ENCODE measurements at places on chromosomes 6 and 20. TPM values are rescaled to one million over a fixed set of nuclear protein-coding genes. Genes with fewer than 3 reads are reported as not detected.

DNA sequence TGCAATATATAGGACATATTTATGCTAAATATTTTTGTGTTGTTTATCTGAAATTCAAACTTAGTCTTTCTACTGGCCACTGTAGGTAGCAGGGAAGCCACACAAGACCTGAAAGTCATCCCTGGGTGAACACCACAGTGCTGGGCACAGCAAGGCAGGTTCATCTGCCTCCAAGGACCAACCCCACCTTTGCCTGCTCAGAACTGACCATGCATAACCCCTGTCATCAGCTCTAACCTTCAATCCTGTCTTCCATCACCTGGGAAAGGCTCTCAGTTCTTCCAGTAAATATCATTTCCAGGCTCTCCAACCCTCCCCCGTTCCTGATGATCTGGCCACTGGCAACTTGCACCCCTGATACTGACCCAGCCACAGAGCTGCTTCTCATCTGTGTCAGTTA is 32.7 kb upstream of the CST7 start:
- no peak for DNase-seq

DNA sequence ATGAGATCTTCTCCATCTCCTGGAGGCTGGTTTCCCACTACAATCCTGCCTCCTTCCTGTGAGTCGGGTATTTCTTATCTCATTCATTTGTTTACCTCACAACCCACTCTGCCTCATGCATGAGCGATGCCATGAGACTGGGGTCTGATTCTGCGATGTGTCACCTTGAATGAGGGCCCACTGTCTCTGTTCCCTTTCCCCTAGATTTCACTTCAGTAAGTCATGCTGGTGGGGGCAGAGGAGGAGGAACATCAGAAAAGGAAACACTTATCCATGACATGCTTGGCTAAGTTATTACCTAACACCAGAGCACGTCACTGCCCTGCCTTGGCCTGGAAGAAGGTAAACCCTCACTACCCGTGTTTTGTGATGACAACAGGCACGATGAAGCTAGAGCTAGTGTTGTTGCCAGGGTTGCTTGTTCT is 337.4 kb upstream of the PRDM1 start:
- DNase-seq: no peak

CEP43 gene
- 33.4 TPM for total RNA-seq

GRCh38 chr6:32170294-32170693 is 5.6 kb downstream of the AGPAT1 start:
- DNase-seq: no peak

GRCh38 chr20:16672299-16672698 is 57.5 kb upstream of the SNRPB2 start:
- DNase-seq: no peak

DNA sequence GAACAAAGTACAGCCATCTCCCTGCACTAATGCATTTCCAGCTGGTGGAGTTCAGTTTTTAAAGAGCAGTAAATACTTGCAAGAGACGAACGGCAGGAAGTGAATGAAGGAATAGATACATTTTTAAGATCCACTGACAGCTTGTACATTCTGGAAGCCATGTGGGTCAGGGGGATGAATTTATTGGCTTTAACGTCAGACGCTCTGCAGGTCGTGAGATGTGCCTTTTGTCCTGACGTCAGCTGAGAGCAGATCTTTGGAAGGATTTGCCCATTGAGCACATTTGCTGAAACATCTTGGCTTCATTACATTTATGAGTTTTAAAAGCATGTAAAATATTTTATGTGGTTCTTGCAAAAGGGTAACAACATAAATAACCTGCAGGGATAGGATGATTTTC is 29.5 kb upstream of the SALL4 start:
- DNase-seq: no peak

NKAIN2 gene
- total RNA-seq: 1.2 TPM

GRCh38 chr6:129695373-129696027 is 14.5 kb downstream of the ARHGAP18 start:
- no peak for DNase-seq

DNA sequence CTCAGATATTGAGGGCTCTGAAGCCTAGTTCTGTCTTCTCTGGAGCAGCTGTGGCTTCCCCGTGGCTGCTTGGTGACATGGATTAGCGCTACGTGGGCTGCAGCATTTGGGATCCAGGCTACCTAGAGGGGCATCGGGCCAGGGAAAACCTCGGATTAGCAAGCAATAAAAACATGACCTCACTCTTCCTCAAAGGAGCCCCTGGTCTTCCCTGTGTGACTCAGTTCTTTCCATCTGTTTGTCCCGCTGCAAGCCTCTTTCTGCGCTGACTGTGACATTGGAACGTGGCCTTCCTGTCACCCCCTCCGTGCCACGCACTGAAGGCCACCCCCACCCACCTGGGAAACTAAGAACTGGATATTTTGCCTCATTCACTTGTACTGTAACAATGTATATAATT is 3.6 kb downstream of the MRGBP start:
- DNase-seq: no peak

DNA sequence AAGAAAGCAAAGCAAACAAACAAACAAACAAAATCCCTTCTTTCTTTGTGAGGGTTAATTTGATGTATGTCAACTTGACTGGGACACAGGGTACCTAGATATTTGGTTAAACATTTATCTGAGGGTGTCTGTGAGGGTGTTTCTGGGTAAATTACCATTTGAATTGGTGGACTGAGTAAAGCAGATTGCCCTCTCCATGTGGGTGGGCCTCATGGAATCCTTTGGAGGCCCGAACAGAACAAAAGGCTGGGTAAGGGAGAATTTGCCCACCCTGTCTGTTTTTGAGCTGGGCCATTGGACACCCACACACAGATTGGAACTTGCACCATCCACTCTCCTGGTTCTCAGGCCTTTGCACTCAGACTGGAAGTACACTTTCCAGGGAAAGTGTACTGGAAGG is 628.8 kb upstream of the CITED2 start:
- DNase-seq: no peak

- DNase-seq: peak; percentile 83
Measured at GRCh38 chr6:81938014-81938856, 185.8 kb upstream of the TENT5A start.

GRCh38 chr6:137530404-137530803 is 36.2 kb upstream of the OLIG3 start:
- no peak for DNase-seq

DNA sequence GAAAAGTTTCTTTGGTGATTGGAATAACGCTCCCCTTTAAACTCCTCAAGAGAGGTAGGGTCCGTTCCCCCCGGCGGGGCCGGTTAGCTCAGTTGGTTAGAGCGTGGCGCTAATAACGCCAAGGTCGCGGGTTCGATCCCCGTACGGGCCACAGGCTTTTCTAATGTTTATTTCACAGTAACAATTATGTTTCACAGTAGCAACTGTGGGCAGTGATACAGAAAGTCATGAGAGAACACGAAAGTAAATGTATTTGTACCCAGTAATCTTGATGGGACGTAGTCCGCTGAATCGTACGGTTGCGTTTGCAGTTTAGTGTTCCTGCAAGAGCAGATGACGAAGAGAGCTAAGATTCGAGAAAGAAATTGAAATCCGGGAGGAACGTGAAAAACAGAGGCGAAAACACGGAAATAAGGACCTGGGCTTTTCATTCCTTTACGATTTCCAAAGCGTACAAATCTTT is 505.5 kb downstream of the PRIM2 start:
- peak; percentile 8 for DNase-seq

DNA sequence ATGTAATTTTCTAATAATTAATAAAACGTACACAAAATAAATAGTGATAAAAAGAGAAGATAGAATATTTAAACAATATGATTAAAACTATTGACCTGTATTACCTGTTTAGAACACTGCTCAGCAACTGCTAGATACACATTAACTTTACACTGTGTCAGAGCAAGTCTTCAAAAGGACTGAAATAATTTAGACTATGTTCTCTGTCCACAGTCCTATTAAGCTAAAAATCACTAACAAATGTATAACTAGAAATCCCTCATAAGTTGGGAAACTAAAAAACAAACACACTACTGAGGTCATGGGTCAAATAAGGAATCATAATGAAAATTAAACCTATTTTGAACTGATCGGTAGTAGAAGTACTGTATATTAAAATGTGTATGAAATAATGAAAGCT is 181.7 kb downstream of the QKI start:
- DNase-seq: no peak

DNA sequence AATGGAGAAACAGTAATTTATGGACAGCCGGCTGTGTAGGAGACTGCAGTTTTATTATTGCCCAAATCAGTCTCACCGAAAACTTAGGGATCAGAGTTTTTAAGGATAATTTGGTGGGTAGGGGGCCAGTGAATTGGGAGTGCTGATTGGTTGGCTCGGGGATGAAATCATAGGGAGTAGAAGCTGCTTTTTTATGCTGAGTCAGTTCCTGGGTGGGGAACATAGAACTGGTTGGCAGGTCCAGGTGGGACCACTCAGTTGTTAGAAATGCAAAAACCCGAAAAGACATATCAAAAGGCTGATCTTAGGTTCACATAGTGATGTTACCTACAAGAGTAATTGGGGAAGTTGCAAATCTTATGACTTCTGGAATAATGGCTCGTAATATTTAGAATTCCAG is 59.3 kb downstream of the DOP1A start:
- no peak for DNase-seq

GRCh38 chr6:35312076-35312800 is 14.6 kb downstream of the DEF6 start:
- no peak for DNase-seq

HNF4A gene
- total RNA-seq: not detected

DNA sequence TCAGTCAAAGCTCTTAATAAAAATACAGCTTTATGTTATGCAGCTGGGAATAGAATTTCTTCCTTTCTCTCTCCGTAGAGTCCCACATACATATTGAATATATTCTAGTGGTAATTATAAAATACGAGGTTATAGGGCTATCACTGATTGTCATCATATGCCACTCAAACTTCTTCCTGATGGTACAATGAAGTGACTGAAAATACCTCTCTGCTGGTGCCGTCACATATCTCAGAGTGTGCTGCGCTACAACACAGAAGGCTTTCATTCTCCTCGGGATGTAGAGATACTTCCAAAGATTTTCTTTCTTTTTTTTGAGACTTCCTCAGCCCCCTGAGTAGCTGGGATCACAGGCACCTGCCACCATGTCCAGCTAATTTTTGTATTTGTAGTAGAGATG is 249.9 kb downstream of the BTBD9 start:
- no peak for DNase-seq

AIF1 gene
- 0.64 TPM for total RNA-seq

DNA sequence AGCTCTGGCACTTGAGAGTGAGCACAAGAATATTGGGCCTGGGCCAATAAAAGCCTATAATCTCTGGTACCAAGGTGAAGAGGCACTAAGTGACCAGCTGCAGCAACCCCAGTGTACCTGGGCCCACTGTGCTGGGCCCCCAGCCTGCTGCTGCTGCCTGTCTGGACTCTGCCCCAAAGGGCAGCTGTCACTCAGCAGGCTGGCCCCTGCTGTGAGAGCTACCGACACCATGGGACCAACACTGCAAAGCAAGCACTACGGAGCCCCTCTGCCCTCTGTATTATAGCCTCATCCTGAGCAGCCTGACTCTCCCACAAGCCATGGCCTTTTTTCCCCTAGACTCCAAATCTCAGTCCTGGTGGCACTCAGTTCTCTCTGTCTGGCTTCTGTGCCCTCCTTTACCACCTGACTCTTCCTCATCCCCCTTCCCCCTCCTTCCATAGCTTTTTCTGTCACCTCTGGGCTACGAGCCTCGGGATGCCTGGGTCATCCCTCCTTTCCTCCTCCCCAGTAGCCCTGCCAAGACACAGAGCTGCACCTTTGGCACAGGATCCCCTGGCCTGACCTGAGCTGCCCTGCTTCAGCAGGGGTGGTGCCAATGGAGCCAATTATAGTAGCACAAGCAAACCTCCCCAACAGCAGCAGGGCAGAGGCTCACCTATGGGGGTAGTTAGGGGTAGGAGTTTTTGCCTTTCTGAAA is 14.2 kb downstream of the RRP36 start:
- no peak for DNase-seq

- DNase-seq: peak; percentile 11
Measured at GRCh38 chr6:62775427-62776022, 435.7 kb upstream of the FKBP1C start.

ETV7 gene
- 0.58 TPM for total RNA-seq

- DNase-seq: no peak
Measured at GRCh38 chr20:16273812-16274555, 299.3 kb downstream of the KIF16B start.

PAX1 gene
- total RNA-seq: 0.09 TPM

GRCh38 chr6:31896856-31897611 is 464 bp downstream of the EHMT2 start:
- DNase-seq: no peak

DNA sequence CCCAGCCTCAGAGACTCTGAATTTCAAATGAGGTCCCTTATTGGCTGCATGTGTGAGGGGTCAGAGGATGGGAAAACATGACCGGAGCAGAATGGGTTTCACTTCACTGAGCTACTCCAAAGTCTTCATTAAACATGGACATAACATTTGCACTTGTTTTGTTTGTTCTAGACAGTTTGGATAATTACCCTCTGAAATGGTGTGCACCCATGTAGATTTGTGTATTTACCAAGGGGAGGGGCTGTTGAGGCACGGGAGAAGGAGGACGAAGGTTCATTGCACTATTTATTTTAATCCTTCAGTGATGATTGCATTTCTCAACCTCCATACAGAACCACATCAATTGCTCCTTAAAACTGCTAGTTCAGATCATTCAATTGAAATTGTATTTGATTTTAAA is 364.2 kb downstream of the TFAP2B start:
- no peak for DNase-seq

SLC16A10 gene
- 7.9 TPM for total RNA-seq

EYS gene
- total RNA-seq: 0.50 TPM

SNPH gene
- 0.43 TPM for total RNA-seq

BEND6 gene
- 5.3 TPM for total RNA-seq

DNA sequence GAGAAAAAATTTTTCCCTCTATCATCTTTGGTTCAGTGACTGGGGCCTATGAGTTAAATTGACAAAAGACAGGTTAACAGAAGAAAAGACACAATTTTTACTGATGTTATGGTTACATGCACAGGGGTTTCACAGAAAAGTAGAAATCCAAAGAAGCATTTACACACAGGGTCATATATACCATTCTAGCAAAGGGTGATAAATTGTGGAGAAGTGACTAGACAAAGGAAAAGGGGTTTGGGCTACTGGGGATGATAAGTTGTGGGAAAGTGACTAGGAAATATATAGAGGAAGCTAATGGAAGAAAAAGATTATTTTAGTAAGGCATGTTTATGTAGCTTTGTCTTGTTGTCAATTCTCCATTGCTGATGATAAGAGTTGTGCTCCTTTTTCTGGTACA is 276.7 kb upstream of the JARID2 start:
- DNase-seq: no peak

DNA sequence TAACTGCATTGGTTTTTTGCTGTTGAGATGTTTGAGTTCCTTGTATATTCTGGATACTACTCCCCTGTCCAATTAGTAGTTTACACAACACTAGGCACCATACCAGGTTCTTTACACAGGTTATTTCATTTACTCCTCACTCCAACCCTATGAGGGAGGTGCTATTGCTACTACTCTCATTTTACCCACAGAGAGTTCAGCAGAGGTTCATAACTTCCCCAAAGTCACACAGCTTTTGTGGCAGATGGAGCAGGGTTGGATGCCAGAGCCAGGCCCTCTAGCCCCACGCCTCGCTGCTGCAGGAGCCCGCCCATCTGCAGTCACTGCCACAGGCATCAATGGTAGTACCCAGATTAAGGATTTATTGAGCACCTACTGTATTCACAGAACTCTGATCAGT is 61.7 kb upstream of the MAP3K4 start:
- DNase-seq: no peak
